ENCODE measurements at places on chromosomes 3 and 15.

GRCh38 chr3:105999856-106000255 lies 131.0 kb upstream of the CBLB start:
- no peak for DNase-seq

DNA sequence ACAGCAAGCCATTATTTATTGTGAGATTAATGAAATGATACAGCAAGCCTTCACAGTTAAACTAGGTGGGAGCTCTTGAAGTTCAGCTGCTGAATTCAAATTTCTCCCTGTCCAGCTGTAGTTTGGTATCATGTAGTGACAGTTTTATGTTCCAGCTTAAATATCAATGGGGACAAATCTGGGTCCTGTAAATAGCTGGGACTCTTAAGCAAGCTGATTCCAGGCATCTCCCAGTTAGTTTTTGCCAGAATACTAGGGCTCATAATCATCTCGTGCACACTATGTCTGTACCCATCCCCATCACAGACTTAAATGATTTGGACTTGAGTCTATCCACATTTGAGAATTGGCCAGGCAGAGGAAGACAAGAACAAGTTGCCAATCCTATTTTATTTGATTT lies 27.9 kb upstream of the NIT2 start:
- no peak for DNase-seq

DNA sequence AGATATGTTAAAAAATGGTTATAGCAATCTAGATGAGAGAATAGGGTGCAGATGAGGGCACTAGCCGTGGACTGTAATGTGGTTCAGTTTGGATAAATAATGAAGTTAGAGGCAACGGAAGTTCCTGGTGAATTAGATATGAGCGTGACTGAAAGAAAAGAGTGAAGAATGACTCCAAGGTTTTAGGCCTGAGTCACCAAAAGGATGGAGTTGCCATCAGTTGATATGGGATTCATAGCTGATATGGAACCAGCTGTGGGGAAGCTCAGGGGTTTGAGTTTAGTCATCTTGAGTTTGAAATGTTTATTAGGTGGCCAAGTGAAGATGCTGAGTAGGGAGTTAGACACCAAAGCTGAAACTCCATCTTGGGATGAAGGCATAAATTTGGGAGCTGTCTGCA lies 66.2 kb downstream of the SSR3 start:
- no peak for DNase-seq

GRCh38 chr3:25385807-25386460 lies 42.1 kb upstream of the RARB start:
- DNase-seq: no peak

GRCh38 chr15:66210684-66211083 lies 42.9 kb downstream of the MEGF11 start:
- DNase-seq: no peak

- no peak for DNase-seq
Observed at GRCh38 chr15:75362642-75363249, 5.7 kb downstream of the MAN2C1 start.

- DNase-seq: no peak
Observed at GRCh38 chr3:170563712-170564423, 22.0 kb downstream of the SLC7A14 start.

GRCh38 chr15:68829068-68829467 lies 8.4 kb upstream of the ANP32A start:
- DNase-seq: no peak

DNA sequence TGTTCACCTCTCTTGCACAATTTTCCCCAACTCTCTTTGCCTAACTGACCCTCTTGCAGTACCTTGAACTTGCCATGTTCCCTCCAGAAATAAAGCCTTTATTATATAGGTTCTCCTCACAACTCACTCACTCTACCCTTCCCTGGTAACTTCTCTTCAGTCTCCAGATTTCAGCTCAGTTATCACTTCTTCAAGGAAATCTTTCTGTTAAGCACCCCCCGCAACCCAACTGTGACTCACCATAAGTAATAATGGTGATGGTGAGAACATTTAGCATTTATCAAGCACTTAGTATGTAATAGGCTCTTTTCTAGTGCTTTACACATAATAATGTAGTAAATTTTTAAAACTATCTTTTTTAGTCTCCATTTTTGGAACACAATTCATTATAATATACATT lies 8.1 kb upstream of the OR5K1 start:
- no peak for DNase-seq

GRCh38 chr15:94682171-94682570 lies 450.8 kb downstream of the MCTP2 start:
- no peak for DNase-seq

DNA sequence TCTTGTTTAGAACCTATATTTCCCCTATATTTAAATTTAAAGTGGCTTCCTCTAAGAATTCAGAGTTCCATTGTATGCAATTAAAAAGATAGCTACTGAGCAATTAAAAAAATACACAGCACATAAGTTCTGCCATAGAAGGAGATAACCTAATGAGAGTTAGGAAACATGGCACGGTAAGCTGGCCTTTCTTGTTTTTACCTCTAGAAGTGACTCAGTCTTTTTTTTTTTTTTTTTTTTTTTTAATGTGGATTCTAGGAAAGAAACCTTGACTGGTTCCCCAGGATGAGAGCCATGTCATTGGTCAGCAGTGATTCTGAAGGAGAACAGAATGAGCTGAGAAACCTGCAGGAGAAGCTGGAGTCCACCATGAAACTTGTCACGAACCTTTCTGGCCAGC lies 142.7 kb upstream of the BHLHE40 start:
- no peak for DNase-seq

GRCh38 chr15:59867086-59867855 lies 136.8 kb upstream of the FOXB1 start:
- no peak for DNase-seq

DNA sequence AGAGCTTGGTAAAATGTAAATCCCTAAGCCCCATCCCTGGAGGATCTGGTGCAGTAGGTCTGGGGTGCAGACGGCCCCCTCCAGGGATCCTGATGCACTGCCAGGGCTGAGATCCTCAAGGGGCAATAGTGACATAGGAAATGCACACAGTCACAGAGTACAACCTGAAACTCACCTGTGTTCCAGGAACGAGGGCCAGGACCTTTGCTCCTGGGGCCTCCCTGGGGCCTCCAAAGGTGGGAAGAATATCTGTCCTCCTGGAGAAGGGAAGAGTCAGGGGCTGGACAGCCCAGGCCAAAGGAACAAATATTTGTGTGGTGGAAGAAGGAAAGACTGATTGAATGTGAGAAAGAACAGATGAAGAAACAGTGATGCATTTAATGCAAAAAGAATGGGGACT lies 9.5 kb downstream of the SSUH2 start:
- no peak for DNase-seq

- DNase-seq: no peak
Observed at GRCh38 chr3:72318504-72319193, 529.6 kb downstream of the SHQ1 start.

DNA sequence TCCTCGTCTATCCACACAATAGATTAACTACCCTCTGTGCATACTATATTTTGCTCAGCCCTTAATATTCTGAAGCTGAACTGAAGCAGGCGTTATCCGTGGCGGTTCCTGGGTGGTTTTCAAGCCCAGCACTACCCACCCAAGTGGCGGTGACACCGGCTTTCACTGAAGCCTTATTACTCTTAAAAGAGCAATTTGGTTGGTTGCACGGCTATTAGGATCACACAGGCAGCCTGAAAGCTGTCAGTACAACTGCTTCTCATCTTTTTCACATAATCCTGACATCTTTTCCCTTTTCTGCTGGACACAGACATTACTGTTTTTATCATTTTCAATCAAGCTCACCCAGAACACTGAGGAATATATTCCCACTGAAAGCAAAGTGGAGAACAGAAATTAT lies 525.3 kb upstream of the ZNF717 start:
- DNase-seq: no peak

DNA sequence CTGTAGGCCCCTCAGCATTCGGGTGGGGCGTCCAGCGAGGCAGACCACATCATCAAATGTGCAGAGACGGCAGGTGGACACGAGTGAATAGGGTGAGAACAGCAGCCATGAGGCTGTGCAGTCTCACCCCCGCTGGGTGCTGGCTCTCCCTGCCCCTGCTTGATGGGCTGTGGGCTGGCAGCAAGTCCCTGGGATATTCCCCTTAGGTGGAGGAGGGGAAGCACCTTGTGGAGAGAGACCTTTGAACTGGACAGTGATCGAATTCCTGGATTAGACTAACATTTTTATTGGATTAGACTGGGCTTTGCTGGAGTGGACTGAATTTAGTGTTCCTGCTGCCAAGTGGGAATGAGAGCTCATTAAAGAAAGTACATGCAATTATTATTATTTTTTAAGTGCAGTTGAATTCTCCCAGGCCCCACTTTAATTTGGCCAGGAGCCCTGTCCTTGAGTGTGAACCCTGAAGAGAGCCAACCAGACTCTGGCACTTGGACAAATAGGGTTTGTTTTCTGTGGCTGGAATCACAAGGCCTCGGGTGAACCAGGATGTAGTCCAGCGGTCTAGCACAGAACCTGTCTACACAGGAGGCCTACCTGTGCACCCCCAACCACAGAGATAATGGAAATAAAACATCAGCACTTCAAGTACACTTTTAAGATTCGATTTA lies 193.1 kb downstream of the ABHD5 start:
- DNase-seq: no peak

DNA sequence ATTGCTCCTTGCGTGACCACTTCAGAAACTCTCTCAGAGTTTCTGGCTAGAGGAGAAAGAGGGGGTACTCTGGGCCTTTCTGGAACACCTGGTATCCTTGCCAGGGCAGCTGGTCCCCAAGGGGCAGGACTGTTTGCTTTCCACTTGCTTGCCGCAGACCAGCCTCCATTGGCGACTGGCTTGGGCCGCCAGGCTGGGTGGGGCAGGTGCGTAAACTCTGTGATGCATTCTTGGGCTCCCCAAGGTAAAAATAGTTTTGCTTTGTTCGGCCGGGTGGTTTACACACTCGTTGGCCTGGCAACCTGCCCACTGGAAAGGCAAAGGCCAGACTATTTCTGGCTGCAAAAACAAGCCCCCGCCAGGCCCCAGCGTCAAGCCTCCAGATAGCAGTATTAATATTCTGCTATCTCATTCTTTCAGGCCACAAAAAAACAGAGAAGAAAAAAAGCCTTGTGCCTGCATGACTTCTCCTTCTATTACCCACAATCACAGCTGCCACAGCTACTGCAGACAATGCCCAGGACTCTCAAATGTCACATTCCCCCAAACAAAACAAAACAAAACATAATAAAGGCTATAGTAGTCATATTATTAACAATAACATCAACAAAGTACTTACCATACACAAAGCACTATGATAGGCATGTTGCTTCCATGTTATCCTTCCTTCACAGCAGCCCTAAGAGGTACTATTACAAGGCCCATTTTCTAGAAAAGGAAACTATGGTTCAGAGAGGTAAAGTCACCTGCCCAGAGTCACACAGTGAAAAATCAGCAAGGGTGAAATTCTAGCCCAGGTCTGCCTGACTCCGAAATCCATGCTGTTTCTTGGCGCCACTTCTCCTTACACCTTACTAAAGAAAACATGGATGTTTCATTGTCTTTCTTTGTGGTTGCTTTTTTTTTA lies 14.0 kb upstream of the SSUH2 start:
- no peak for DNase-seq

DNA sequence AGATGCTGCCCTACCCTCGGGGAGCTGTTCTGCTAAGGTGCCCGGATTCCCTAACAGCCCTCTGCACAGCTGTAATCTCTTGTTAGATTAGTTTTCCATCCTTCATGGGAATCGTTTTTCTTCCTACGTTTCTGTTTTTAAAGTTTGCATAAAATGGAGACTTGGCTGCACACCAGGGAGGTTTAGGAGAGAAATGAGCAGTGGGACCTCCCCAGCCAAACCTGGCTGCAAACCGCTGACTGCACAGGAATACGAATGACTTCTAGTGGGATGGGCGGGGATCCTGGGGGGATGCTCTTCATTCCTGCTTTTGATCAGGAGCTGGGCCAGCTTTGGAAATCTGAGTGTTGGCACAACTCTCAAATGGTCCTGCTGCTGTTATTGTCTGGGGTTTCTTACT lies 77.5 kb downstream of the THSD4 start:
- DNase-seq: no peak

GRCh38 chr15:72201391-72201921 lies 3.9 kb upstream of the GRAMD2A start:
- DNase-seq: no peak

DNA sequence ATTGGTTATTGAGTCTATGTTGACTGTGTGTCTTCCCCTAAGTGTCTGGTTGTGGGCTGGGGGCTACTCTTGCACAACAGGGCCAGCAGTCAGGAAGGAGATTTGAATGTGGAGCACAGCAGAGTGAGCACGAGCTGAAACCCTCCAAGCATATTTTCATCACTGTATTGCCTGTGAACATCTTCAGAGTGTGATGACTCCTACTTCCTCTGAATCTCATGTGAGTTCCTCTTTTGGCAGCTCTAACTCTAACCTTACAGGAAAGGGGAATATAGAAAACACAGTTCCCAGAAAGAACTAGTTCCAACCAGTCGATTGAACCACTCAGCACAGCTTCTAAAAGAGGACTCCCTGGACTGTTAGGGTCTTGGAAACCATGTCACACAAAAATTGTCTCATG lies 211.6 kb downstream of the RAP2B start:
- no peak for DNase-seq

- no peak for DNase-seq
Observed at GRCh38 chr3:4394048-4394447, 73.0 kb downstream of the SUMF1 start.

GRCh38 chr15:48391950-48392349 lies 60.7 kb downstream of the DUT start:
- no peak for DNase-seq
